ENCODE measurements at places on chromosomes 2 and 18.

DNA sequence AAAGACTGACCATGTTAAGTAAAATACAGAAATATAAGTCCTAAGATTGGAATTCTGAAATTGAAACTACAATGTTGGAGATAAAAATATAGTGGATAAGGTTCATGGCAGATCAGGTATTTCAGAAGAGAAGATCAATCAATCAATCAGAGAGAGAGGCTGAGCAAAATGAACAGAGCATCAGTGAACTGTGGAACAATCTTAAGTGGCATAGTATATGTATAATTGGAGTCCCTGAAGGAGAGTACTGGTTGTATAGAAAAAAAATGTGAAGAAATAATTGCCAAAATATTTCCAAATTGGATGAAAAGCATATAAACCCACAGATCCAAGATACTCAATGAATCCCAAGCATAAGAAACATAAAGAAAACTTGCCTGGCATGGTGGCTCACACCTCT lies 35.0 kb downstream of the ASB18 start:
- DNase-seq, result no peak

DNA sequence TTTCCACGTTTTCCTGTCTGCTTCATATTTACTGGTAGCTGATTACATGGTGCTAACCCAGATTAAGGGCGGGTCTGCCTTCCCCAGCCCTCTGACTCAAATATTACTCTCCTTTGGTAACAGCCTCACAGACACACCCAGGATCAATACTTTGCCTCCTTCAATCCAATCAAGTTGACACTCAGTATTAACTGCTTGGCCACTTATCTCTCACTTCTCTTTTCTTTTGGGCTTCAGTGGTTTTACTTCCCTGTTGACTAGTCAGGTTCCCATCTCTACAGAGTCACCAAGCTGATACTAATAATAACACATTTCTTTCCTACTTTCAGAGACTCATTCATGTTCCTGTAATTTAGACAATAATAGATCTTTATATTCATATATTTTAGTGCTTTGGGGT lies 302.2 kb upstream of the MAP2 start:
- no peak for DNase-seq

- no peak for DNase-seq
These were observed 25.5 kb downstream of the LNPK start for GRCh38 chr2:175976391-175977157.

GRCh38 chr2:24877646-24878045 lies 42.4 kb downstream of the ADCY3 start:
- no peak for DNase-seq

DNA sequence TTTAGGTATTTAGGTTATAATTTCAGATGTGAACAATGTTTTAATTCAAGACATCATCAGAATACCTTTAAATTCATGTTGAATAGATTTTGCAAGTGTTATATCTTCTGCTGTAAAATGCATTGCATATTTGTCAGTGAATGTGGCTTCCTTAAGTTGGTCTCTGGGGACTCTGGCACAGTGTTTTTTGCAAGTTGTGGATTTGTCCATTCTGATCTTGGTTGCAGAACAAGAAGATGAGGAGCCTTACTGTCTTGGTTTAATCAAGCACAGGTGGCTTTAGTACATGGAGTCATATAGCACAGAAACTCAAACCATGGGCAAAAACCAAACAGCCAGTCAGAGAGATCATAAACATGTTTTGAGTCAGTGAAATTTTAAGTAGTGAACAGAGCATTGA lies 135.7 kb downstream of the ARHGAP28 start:
- no peak for DNase-seq

DNA sequence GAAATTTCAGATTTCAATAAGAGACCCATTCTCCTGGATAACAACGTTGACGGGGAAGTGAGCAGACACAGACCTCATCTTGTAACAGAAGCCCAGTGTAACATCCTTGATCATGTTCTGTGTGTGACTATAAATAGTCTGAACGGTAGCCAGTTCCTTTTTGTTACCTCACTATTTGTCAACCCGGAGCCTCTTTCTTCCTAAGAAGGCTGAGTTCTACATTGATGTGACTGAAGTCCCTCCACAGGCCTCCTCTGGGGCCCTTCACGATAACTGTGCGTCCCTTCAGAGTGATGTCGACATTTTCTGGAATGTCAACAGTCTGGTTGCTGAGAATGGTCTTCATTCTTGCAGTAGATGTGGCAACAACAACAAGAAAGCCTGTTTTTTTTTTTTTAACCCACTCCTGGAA lies 6.3 kb upstream of the PLEKHM3 start:
- DNase-seq, result no peak

DNA sequence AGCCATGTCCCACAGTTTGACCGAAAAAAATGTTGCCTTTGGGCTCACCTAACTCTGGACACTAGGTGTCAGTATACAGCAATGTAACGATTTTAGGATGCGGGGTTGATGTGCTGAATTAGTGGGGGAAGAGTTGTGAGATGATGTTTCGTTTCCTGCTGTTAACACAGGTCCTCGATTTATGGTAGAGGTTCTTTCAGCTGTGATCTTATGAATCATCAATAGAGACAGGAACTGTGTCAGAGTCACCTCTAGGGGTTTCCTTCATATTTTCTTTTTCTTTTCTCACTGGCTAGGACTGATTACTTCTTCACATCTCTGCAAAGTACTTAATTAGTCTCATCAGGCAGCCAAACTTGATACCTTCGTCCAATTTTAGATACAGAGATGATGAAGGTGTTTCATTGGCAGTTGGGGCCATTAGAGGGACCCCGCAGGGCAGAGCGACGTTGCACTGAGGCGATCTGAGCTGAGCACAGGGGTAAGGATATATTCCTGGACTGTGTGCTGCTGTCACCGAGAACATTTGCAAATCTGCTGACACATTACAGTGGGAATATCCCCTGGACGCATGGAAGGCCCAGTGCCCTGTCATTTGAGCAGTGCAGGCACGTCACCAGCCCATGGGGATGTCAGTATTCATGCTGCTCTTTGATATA lies 10.2 kb upstream of the MMADHC start:
- no peak for DNase-seq

- no peak for DNase-seq
These were observed 12.3 kb upstream of the APOB start for GRCh38 chr2:21055879-21056790.

GRCh38 chr18:10775026-10775425 lies 249.2 kb downstream of the NAPG start:
- DNase-seq, result no peak

- DNase-seq, result no peak
These were observed 190.8 kb downstream of the RTP5 start for GRCh38 chr2:242060212-242060835.

- no peak for DNase-seq
These were observed 96.5 kb downstream of the ZNF532 start for GRCh38 chr18:58960946-58961722.

DNA sequence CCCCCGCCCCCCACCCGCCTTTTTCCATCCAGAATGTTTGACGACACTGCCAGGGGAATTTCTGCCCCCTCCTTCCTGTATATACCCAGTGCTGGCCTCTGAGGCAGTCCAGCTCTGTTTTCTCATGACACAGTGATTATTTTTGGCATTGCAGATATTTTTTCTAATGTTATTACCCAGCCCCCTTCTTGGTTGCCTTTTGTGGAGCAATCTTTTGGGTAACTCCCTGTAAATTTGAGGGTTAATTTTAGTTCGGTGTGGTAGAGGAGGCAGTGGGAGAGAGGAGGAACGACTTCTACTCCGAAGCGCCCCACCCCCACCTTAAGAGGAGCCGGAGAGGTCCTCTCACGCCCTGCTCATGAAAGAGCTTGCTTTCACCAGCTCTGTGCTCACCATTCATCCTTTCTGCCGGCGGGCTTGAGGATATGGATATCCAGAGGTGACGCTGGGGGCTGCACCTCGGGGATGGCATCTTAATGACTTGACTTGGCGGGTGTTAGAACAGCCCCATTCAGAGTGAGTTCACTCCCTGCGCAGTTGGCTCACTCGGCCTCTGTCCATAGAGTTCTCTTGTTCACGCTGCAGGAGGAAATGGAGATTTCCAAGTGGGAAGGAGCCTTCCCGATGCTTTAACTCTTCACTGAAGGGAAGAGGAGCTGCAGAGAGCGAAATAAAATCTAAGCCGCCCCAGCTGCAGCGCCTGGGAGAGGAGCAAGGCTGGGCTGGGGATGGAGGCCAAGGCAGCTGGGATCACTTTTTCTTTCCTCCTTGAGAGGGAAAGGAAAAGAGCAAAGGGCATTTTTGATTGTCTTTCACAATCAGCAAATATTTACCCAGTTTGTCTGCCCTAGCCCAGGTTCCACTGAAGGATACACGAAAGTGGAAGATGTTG lies 38.4 kb downstream of the EPAS1 start:
- DNase-seq, result no peak

DNA sequence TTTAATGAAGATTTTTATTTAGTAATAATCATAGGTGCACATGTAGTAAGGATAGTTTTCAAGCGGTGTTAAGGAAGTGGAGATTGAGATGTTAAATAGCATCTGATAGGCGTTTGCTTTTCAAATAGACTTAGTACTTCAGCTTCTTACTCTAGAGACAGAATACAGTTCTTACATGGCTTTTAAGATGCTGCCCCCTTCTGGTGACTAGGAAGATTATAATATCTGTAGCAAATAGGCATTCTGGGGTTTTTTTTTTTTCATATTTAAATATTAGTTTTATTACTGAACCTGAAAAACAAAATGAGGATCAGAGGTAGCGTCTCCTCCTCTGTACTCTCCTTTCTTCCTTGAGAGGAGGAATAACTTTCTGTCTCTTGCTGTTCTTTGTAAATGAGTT lies 100.2 kb downstream of the AGAP1 start:
- DNase-seq, result no peak

DNA sequence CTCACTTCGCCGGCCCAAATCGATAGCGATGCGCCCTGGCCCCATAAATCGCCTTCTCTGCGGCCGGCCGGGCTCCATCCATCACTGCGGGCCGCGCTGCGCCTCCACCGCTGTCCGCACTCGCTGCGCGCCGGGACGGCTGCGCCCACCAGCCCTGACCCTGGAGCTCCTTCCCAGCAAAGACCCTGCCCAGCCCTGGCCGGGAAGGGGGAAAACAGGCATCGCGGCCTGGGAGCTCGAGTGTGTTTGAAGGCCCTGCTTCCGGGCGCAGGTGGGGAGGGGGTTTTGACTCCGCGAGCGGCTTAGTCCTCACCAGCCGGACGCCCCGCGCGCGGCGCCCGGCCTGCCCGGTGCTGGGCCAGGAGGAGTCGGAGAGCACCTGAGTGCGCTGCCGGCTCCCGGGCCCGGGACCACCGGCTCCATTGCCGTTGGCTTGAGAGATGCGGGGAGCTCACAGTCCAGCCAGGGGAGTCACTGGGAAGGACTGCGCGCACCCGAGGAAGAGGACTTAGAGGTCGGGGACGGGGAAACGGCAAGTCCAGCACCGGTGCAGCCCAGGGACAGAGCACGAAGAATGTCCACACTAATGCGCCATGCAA lies 1.1 kb downstream of the PAX8 start:
- no peak for DNase-seq

- no peak for DNase-seq
These were observed 179.8 kb upstream of the EPAS1 start for GRCh38 chr2:46117379-46117778.

GRCh38 chr18:75418293-75419005 lies 9.1 kb downstream of the SMIM21 start:
- DNase-seq, result no peak

GRCh38 chr2:155689791-155690190 lies 642.7 kb downstream of the NR4A2 start:
- no peak for DNase-seq

DNA sequence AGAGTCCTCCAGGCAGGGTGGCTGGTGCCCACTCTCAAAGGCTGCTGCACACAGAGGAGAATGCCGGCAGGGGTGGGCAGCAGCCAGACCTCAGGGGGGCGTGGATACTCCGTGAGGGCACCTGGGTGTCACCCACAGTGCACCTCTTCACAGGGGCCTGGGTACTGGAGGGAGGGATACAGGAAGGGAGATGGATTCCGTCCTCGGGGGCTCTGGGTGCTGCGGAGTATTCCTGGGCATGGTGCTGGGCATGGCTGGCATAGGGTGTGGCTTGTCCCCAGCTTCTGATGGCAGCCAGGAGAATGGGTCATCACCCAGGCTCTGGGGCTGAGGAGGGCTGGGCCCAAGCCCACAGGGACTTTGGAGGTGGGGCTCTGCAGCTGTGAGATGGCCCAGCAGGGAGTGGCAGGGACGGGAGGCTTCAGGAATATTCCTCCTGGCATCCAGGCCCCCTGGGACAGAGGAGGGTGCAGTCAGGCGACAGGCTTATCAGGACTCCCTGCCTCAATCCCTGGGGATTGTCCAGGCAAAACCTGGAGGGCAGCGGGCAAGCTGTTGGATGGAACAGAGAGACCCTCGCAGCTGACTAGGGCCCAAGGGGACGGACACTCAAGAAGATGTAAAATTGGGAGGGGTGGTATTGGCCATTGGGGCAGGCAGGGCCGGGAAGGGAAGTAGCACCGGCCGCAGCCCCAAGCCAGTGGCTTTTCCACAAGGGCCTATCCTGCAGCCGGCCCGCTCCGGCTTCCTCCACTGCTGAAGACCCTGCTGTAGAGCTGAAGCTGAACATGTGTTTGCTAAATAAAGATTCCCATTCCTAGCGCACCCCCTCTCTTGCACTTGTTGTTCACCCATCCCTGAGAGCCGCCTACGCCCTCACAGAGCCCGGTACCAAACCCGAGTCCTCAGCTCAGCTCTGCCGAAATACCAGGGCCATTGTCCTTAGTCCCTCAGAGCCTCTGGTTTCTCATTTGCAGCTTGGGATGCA lies 5.7 kb upstream of the KLHL30 start:
- no peak for DNase-seq
